ENCODE measurements at places on chromosomes 5 and 9.

GRCh38 chr9:87249029-87249428 is 248.6 kb upstream of the DAPK1 start:
- DNase-seq = no peak

DNA sequence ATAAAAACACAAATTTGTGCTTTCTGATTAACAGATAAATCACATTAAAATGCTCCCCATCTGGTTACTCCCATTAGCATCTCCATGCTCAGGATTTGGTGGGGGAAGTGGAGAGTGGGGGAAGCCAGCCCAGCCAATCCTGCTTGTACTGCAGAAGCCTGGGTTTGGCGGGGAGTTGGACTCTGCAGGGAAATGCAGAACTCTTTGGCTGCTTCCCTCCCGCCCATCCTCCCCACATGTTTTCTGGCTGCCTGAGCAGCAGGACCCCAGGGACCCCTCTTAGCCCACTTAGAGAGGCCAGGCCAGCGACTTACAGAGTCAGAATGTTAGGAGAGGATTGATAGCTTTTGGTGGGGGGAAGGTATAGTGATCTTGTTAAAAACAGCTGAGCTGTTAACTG is 59.5 kb upstream of the FOXI1 start:
- DNase-seq = no peak

GRCh38 chr5:61748121-61748520 is 416.1 kb downstream of the ZSWIM6 start:
- no peak for DNase-seq

- no peak for DNase-seq
Measured at GRCh38 chr9:102049586-102050246, 311.3 kb upstream of the GRIN3A start.

DNA sequence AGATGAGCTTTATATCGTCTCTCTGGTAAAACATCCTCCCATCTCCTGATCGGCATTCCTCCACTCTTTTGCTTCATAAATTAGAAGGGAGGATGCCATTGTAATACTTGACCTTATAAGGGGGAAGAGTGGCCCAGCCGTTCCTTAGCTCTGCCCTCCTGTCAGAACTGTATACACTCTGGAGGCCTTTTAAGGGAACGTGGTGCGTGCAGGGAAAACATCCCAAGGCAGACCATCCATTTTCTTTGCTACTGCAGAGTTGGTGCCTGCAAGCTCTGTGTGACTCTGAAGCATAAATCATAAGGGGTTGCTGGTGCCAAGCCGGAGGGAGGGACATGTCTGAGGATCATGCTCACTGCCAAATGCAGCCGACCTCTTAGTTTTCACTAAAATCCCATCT is 90.4 kb downstream of the PGM5 start:
- DNase-seq = no peak

- DNase-seq = no peak
Measured at GRCh38 chr5:17918373-17919104, 284.3 kb downstream of the TAF11L14 start.

- no peak for DNase-seq
Measured at GRCh38 chr5:35741971-35742370, 114.7 kb upstream of the IL7R start.

DNA sequence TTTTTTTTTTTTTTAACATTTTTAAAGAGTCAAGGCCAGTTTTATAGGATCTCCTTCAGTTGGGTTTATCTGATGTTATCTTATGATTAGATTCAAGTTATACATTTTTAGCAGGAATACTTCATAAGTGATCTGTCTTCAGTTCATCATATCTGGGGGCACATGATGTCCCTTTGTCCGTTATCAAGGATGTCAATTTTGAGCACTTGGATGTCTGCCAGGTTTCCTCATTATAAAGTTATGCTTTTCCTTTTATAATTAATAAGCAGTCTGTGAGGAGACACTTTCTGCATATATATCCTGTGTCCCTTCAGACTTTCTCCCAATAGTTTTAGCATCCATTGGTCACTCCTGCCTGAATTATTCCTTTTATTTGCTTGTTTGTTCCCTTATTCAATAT is 11.8 kb downstream of the HDHD3 start:
- DNase-seq = no peak

DNA sequence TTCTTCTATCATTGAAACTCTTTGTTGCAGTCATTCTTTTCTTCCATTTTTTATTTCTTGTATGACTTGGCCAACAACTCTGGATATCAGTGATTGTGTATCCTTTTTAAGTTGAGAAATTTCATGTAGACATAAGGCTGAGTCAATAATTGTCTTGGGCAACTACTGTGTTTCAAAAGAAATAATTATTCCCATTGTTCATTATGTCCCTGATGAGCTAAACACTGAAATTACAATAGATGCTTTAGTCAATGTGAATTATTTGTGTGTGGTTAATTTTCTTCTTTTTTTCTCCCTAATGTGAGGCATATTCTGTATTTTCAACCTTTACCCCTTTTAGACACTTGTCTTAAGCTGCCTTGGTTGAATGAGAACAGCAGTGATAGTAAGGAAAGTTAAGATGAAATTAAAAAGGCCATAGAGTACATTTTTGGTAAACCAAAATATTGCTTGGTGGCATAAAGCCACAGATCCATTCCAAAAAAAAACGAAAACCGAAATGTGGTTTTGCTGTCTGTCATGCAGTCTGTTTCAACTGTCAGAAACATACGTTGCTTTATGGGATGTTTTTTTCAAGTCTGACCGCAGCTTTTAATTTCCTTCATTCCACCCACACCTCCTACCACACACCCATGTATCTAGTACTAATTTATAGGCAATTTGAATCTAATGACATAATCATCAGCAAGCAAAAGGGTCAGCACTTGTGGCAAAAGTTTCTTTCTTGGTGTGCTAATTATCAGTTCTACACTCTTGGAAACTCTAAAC is 21.1 kb downstream of the TLE4 start:
- no peak for DNase-seq

DNA sequence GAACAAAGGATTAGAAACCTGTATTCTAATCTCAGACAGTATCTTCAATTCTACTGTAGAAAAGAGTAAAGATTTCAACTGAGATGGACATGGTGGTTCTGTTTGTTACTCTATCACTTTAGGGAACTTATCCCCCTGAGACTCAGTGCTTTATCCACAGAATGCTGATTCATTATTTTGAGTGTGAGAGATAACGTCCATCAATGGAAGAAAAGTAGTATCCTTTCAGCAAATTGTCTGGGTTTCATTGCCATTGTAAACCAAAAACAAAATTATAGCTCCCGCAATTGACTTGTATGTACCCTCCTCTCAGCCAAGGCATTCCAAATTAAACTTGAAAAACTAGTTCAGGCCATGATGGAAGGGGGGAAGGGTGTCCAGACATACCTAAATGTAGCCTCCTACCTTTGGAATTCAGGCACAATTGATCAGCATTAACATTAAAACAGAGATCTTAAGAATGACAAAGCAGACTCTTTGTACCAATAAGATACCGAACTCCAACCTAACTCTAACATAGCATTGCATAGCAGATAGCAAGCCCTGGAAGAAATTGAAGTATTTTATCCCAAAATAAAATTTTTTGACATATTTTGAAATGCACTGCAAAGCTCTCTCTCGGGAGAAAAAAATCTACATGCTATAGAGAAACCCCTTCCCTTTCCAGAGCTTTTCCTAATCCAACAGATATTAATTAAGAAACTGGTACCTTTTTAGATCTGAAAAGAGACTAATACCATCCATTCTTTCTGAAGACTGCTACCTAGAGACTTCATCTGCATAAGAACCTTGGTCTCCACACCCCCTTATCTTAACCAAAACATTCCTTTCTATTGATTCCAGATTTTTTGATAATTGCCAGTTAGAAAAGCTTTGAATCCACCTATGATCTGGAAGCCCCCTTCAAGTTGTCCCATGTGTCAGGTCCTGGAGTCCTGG is 1055.7 kb downstream of the PTPRD start:
- DNase-seq = no peak

- no peak for DNase-seq
Measured at GRCh38 chr5:127026166-127026565, 4.2 kb downstream of the MARCHF3 start.

DNA sequence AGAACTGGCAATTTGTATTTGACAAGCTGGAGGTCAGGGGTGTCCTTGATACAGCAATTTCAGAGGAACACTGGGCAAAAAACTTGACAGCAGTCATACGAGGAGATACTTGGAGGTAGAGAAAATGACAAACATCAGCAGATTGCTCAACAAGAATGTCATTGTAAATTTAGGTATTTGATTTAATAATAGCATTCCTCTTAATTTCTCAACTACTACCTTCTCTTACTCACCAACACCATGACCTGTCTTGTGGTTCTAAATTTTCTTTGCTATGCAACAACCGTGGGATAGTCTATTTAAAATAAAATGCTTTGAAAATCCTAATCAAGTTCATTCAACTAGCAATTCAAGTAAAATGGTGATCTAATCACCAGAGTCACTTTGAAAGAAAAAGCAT is 128.4 kb downstream of the DNAH5 start:
- no peak for DNase-seq

DNA sequence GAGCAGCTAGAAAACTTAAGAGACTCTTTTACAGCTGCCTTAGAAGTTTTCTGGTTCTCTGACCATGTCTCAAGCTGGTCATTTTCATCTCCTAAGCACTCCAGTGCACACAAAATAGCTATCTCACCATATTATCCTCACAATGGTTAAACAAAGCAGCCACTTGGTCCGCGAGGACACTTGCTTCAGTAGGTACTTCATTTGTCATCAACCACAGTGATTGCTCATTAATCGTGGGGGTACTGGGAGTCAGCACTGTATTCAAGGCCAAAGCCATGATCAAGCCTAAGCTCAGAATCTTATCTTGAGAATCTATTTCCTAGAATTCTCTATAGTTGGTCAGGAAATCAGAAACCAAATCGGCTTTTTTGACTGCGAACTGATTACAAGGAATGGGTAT is 2.9 kb downstream of the ARL14EPL start:
- DNase-seq = no peak

DNA sequence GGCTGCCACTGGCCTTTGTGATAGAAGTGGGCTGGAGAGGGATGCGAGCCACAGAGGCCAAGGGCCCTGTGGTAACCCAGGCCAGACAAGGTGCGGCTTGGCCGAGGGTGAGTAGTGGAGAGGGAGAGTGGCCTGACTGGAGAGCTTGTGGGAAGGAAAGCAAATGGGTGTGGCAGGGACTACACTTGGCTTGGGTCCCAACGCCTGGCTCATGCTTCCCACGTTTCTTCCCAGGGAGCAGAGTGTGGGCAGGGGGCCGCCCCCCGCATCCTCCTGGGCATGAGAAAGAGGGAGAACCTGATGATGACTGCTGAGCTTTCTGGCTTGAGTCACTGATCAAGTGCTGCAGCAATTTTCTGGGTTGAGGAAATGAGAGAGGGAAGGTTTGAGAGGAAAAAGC is 95.7 kb downstream of the ANKH start:
- no peak for DNase-seq

DNA sequence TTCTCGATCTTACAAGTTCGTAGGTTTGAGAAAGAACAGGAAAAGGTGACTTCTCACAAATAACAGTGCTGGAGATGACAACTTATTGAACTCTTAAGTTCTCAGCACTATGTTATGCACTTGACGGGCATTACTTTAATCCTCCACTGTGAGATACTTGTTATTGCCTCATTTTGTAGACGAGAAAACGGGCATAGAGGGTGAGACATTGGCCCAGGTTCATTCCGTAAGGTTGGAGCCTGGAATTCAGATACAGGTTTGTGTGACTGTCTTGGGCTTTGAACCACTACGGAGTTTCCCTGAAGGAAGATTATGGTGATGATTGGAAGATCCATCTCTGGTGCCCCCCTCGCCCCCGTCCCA is 657 bp downstream of the MAT2B start:
- DNase-seq = no peak

DNA sequence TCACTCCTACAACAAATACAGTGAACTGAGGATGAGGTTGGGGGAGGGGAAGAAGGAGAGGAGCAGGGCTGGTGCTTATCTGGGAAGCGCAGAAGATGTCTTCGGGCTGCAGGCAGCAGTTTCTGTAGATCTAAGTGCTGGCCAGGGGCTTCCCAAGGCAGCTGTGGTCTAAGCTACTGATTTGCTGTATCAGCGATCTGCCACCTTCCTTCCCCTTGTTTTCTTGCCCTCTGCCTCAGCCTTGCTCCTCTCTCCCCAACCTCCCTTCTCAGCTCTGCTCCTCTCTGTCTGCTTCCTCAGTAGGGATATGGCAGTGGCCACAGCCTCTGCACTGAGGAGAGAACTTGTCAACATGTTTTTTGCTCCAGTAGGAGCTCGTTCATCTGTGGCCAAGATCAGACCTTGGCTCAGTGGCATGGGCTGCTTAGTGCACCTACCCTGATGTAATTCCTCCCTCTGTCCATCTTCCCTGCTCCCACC is 42.8 kb upstream of the IL6ST start:
- DNase-seq = no peak

GRCh38 chr9:27003426-27004077 is 1.9 kb downstream of the LRRC19 start:
- DNase-seq = no peak

GRCh38 chr9:19782005-19782404 is 6.8 kb downstream of the SLC24A2 start:
- DNase-seq = no peak

DNA sequence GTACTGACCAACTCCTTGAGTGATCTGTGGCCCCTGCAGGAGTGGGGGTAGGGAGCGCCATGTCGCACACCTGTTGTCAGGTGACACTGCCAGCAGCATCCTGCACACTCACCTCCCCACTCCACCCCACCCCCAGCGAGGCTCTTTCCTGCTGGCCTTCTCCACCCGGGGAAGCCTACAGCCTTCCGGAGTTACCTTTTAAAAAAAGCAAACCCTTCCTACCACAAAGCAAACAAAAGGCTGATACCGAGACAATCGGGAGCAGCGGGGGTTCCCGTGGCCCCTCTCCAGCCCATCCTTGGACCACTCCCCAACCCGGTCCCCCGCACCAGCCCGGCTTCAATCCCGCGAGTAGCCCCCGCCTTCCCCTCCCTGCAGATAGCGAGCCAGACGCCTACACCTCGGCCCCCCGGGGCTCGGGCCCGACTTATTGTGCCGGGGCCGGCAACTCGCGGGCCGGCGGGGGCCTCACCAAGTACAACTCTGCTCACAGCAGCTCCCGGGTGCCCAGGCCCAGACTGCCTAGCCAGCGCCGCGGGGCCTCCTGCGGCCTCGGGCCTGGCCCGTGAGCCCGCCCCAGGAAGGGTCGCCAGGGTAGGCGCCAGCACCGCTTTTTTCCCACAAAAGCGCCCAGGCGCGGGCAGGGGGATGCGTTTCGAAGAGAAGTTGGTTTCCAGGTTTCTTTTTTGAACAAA is 724 bp downstream of the MACROH2A1 start:
- DNase-seq = no peak

DNA sequence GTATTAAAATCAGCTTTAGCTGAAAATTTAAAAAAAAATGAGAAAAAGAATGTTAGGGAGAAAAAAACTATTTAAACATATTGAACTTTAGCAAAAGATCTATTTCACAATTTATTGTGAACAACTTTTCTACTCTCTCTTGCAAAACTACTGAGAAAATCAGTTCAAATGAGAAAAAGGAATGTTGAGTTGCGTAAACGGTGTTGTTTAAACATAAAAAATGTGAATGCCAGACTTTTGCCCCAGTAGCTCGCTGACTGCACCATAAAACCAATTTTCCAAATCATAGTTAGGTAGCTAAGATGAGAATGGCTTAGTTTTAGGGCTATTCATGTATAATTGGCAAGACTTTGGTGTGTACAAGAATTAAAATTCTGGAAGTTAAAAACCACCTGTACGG is 13.4 kb upstream of the RAD23B start:
- DNase-seq = no peak
